ENCODE measurements at places on chromosomes 7 and 10.

GRCh38 chr7:155917836-155918430 lies 105.7 kb upstream of the SHH start:
- no peak for DNase-seq

- DNase-seq: no peak
Observed at GRCh38 chr7:124276005-124276622, 243.2 kb upstream of the TMEM229A start.

DNA sequence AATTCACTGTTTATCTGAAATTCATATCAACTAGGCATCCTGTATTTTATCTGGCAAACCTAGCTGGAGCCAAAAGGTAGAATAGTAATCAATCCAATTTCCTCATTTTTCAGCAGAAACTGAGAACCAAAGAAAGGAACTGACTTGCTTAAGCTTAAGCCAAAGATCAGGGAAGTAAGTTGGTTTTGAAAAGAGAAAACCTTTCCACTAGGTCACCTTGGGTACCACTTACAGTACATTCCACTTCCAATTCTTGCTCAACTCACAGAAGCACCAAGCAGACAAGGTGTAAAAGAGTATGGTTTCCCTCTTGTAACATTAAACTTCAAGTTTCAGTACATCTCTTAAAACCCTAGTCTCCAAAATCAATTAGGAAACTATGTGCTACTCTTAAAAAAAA lies 79.6 kb downstream of the ZFAND4 start:
- DNase-seq: no peak

DNA sequence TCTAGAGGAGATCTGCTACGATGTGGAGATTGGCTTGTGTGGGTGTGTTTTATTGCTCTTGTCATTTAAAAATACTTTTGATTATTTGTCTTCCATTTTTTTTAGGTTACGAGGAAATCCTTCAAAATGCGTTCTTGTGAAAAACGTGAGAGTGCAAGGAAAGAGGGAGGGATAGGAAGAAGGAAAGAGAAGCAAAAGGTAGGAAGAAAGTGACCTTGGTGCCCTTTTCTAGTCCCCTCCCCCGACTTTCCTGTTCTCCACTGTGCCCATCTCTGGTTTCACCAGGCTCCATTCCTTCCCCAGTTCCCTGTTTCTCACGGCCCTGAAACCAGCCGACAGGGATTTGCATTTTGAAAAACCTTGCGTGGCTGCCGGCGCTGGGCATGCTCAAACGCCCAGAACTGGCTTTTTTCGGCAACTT lies 506 bp upstream of the GNAI1 start:
- DNase-seq: no peak

GRCh38 chr7:1727079-1727478 lies 57.0 kb downstream of the ELFN1 start:
- no peak for DNase-seq

DNA sequence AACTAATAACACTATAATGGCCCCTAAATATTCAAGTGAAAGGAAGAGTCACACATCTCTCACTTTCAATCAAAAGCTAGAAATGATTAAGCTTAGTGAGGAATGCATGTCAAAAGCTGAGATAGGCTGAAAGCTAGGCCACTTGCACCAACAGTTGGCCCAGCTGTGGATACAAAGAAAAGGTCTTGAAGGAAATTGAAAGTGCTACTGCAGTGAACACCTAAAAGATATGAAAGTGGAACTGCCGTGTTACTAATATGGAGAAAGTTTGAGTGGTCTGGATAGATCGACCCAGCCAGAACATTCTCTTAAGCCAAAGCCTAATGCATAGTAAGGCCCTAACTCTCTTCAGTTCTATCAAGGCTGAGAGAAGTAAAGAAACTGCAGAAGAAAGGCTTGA lies 12.1 kb upstream of the SNX13 start:
- DNase-seq: no peak
